Cerebellum (tissue), 4 donors: ENCODE measurements at places on chromosomes 2 and 18. TPM values are rescaled to one million over a fixed set of nuclear protein-coding genes. Genes with fewer than 3 reads are reported as not detected.

DNA sequence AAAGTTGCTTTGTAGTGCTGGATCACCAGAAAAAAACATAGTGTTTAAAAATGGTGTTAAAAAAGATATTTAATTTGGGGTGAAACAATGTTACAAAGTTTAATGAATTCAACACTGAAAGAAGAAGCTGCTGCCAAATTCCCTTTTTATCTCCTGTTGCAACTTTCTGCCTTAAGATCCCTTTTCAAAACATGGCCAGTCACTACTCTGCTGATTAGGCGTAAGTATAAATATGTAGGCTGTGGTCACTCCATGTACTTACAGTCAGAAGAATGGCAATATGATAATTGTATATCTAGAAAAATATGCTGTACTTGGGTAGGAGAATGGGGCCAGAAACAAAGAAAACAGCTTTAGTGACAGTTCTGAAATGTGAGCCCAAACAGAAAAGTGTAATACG, 123.5 kb upstream of the ZBTB14 start:
- DNase-seq = no peak

GRCh38 chr2:125656190-125656589, 999.8 kb upstream of the GYPC start:
- DNase-seq = no peak

- no peak for DNase-seq
These were observed 228.3 kb upstream of the FOSL2 start for GRCh38 chr2:28164280-28164801.

Gene SIX3
- total RNA-seq = not detected

DNA sequence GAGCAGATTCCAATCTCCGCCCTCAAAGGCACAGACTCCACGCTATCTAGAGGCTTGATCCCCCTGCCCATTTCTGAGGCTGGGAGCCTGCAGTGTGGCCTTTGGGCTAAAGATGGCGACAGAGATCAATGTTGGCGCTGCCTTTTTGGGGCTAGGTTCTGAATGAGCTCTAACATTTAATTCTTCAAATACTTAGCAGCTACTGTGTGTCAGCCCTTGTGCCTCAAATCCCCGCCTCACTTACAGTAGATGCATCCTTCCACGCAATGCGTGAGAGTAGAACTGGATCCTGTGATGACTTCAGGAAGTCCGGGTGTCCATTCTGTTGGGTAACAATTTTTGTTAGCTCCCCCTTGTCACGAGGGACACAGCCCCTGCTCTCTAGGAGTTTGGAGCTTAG, 12.4 kb downstream of the IL1F10 start:
- DNase-seq = no peak

Gene SIX2
- 0.45 TPM for total RNA-seq

DNA sequence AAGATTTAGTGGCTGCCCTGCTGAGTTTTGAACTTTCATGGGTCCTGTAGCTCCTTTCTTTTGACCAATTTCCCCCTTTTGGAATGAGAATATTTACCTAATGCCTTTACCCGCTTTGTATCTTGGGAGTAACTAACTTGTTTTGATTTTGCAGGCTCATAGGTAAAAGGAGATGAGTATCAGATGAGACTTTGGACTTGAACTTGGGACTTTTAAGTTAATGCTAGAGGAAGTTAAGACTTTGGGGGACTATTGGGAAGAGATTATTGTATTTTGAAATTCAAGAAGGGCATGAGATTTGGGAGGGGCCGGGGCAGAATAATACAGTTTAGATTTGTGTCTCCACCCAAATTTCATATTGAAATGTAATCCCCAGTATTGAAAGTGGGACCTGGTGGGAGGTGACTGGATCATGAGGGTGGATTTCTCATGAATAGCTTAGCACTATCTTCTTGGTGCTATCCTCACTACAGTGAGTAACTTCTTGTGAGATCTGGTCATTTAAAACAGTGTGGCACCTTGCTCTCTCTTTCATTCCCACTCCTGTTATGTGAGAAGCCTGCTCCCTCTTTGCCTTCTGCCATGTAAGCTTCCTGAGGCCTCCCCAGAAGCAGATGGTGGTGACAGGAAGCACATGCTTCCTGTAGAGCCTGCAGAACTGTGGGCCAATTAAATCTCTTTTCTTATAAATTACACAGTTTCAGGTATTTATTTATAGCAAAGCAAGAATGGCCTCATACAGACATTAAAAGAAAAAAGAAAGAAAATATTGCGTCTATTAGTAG, 6.1 kb downstream of the ADI1 start:
- DNase-seq = no peak

GRCh38 chr2:190149908-190150307, 87.4 kb upstream of the MSTN start:
- DNase-seq = no peak
